ENCODE measurements at places on chromosomes 4 and X.

DNA sequence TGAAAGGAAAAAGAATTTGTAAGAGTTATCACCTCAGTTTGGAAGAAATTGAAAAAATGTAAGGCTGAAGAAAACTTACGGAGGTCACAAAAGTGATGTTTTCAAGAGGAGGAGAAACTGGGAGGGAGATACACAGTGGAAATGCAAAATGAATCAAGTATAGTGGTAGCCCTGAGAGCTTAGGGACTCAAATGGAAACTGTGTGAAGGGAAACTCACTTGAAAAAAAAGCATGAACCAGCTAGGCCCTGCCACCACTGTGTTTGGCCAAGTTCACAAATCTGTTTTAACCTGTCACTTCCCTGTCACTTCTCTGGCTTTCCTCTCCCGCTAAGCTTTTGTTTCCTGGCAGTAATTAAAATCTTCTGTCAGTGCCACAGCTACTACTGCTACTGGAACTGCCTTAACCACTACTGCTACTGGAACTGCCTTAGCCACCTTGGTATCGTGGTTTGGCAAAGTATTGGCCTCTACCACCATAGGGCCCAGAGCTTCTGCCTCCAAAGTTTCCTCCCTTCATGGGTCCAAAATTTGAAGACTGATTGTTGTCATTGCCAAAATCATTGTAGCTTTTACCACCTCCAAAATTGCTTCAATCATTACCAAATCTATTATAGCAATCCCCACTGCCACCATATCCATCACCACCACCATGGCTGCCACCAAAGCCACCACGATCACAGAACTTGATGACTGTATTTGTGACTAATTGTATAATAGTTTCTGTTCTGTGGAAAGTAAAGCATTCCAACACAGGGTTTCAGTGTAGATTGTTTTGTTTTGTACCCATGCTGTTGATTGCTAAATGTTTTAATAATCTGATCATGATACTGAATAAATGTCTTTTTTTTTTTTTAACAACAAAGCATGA lies 41.5 kb downstream of the SMARCA5 start:
- no peak for DNase-seq

- no peak for DNase-seq
Observed at GRCh38 chrX:31199840-31200114, 127.9 kb upstream of the FTHL17 start.

DNA sequence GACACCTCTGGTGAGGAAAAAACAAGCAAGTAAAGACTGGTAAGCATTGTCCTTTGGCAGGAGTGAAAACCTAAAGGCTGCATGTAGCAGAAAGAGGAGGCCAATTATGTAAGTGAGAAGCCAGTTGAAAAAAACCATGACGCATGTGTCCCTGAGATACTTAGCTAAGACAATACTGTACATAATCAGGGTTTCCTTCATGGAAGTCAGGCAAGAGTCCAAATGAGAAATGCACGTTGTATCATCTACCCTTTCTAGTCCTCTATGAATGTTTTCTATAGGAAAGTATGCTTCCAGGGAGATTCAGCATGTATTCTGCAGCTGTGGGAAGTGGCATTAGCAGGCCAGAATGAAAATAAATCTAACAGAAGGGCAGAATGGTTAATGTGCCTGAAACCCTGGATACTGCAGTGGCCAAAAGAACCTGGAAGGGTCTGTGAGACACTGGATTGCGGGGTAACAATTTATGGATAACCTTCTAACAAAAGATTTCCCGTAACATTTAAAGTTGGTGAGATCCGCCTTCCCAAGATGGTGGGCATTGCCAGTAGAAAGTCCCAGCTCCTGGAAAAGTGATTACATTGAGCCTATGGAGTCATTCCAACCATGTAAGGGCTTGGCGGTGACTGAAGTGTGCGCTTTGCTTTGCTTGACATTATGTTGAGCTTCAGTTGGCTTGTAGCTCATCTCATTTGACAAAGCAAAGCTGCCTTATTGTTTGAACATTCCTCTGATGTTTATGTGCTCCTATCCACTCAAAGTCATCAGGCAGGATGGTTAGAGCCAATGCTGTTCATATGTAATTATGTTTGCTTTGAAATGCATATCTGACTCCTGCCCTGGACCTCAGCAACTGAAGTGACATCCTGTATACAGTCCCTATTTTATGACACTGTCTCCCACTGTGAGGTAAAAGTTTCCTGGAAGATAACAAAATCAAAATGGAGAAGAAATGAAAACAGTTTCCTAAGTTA lies 200.4 kb downstream of the ARHGAP24 start:
- no peak for DNase-seq

DNA sequence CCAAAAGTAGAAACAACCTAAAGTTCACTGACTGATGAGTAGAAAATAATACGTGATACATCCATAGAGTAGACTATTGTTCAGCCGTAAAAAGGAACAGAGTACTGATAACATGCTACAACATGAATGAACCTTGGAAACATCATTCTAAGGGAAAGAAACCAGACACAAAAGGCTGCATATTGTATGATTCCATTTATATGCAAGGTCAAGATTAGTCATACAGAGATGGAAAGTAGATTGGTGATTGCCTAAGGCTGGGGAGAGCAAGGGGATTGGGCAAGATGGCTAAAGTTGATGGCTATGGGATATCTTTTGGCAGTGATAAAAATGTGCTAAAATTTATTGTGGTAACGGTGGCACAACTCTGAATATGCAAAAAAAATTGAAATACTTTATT lies 209.1 kb downstream of the RELL1 start:
- no peak for DNase-seq

DNA sequence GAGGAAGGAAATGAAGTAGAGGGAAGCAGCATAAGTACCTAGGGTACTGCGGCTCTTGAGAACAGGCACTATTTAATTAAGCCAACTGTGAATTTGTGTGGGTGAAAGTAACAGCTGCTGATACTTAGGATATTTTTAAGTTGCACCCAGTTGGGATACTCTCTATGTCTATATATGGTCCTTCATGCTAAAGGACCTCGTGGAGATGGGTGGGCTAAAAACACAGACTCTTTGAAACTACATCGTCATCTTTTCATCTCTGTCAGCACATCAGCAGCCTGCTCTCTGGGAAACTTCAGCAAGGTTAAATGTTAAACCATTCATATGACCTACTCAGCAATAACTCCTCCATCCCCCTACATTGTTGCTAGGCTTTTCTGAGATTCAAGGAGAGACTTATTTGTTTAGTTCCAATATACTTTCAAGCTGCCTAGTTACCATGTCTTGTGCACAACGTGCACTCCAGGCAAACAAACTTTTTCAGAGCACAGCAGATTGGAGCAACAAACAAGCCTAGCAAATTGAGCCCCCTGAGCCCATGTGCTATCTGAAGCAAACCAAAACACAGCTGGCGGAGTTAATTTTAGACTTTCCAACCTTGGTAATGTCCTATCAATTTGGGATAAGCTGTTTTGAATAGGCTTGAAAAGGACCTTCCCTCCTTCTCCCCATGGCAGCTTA lies 6.2 kb upstream of the MOB1B start:
- no peak for DNase-seq

GRCh38 chr4:89909889-89910288 lies 15.2 kb downstream of the MMRN1 start:
- no peak for DNase-seq

- peak; percentile 94 for DNase-seq
Observed at GRCh38 chr4:110636680-110637407, 14.0 kb upstream of the PITX2 start.

Data from fibroblast of skin of back (primary cell).